Tibial nerve (tissue), 4 donors: ENCODE measurements at places on chromosomes 13 and 19.

DNA sequence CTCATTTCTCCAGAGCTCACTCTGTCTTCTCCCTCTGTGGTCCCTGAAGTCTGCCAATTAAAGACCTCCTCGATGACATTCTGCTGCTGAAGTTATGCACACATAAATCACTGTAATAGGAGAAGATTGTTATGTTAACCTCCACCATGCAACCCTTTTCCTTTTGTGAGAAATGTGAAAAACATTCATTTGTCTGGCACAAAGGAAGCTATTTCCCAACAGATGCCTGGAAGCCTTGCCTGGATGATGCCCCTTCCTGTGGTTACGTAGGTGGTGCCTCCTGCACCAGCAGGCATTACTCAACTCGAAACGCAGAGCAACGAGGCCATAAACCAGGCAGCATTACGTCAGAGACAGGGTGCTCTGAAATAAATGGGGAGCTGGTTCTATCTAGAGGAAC, 327.4 kb upstream of the ZNF507 start:
- peak; percentile 30 for DNase-seq

DNA sequence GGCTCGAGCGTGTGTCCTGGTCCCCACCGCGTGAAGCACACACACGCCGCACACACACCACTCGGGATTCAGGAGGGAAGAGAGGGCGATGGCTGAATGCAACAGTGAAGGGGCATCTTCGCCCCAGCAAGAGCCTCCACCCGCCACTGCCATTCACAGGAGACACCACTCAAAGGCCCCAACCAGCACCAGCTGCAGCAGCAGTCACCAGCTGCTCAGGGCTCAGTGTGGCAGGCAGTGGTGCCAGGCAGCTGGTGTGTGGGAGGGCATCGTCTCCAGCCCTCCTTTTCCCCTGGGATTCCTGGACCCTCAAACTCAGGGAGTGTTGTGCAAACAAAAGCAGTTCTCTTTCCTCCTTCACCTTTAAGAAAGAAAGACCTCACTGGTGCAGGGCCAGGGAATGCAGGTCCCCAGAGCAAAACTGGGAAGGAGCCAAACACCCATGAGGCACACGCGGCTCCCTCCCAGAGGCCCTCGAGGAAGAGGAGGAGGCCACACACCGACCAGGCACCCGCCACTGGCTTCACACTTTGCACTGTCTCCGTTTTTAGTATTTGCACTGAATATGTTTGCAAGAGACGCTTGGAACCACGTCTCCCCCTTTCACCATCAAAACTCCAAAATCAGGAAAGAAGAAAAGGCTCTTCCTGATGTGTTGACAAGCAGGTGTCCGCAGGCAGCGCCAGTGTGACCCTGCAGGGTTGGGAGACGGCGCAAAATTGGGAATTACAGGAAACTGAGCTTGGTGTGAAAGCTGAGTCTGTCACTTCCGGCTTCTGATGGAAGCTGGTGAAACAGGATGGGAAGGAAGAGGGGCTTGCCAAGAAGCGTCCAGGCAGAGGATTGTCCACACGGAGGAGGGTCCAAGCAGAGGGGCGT, 26.4 kb upstream of the F7 start:
- DNase-seq: no peak

DNA sequence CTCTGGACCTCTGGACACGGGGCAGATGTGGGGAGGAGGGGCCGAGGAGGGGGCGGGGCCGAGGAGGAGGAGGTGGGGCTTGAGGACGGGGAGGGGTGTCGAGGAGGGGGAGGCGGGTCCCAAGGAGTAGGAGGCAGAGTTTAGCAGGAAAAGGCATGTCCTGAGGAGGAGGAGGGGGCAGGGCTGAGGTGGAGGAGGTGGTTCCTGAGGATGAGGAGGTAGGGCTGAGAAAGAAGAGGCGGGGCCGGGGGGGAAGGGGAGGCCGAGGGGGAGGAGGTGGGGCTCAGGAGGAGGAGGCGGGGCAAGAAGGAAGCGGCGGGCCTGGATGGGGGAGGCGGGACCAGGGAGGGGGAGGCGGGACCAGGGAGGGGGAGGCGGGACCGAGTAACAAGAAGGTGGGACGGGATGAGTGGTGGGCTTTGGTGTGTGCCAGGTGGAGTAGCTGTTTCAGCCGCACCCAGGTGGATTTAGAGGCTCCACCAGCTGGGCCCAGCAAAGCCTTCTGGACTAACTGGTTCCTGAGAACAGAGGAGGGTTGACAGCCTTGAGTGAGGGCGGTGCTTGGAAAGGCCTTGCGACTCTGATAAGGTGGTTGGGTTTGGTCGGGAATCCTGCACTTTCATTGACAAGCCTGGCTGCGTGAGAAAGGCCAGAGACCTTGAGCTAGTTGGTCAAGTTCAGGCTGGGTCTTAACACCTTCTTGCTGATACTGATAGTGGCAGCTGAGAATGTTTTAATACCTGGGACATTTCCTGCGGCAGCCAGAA, 7.7 kb downstream of the TECR start:
- no peak for DNase-seq

GRCh38 chr13:29958476-29958875, 108.1 kb upstream of the UBL3 start:
- DNase-seq: no peak

DNA sequence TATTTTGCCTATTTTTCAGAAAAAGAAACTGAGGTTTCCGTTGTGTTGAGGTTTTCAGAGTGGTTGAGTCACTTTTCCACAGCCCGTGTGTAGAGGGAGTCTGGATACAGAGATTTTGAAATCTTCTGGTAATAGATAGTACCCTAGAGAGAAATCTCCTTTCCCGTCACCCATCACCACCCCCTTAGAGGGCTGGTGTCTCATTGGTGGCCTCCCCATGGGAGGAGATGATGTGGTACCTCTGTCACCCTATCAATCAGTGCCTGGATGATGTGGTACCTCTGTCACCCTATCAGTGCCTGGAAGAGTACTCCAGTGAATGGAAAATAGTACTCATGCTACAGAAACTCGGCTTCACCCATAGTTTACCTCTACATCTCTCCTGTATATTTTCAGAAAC, 42.2 kb upstream of the SERP2 start:
- DNase-seq: no peak
